ENCODE measurements at places on chromosomes 12 and 14.

GRCh38 chr12:59600171-59600570 is 4.3 kb downstream of the SLC16A7 start:
- no peak for DNase-seq
- H3K27me3 ChIP-seq: peaks cover 15% of the 10 kb centered on the region
- no peaks in the 10 kb centered on the region for H3K36me3 ChIP-seq
- no peak overlapping the region for H3K4me3 ChIP-seq
- no peak overlapping the region for H3K27ac ChIP-seq
- peaks cover 84% of the 10 kb centered on the region for H3K4me1 ChIP-seq

- DNase-seq: no peak
- no peak overlapping the region for H3K27ac ChIP-seq
- no peak overlapping the region for H3K4me3 ChIP-seq
- no peaks in the 10 kb centered on the region for H3K36me3 ChIP-seq
- peaks cover 3% of the 10 kb centered on the region for H3K27me3 ChIP-seq
Observed at GRCh38 chr12:89948271-89949175, 239.9 kb upstream of the ATP2B1 start.

GRCh38 chr14:33660248-33660647 is 290.6 kb downstream of the EGLN3 start:
- H3K27me3 ChIP-seq: peaks cover 1% of the 10 kb centered on the region
- DNase-seq: no peak
- no peaks in the 10 kb centered on the region for H3K36me3 ChIP-seq
- H3K4me1 ChIP-seq: no peaks in the 10 kb centered on the region

DNA sequence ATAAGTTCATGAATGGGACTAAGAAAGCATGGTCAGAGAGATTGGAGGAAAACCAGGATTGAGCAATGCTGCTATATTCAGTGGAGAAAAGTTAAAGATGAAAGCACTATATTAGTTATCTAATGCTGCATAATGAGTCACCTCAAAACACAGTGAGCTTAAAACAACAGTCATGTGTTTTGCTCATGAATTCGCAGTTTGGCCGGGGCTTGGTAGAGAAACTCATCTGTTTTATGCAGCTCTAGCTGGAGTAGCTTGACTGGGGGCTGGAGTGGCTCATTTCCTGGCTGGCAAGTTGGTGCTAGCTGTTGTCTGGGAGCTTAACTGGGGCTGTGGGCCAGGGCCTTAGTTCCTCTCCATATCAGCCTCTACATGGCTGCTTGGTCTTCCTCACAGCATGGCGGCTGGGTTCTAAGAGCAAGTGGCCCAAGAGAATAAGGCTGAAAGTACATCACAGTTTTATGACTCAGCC is 90.1 kb downstream of the ADCK1 start:
- peaks cover 45% of the 10 kb centered on the region for H3K36me3 ChIP-seq
- DNase-seq: no peak
- no peak overlapping the region for H3K27ac ChIP-seq
- H3K4me3 ChIP-seq: no peak overlapping the region

- H3K4me3 ChIP-seq: no peak overlapping the region
- H3K27ac ChIP-seq: no peak overlapping the region
- H3K36me3 ChIP-seq: no peaks in the 10 kb centered on the region
- H3K27me3 ChIP-seq: no peaks in the 10 kb centered on the region
- H3K4me1 ChIP-seq: no peaks in the 10 kb centered on the region
- no peak for DNase-seq
Observed at GRCh38 chr14:39841088-39841487, 408.9 kb upstream of the FBXO33 start.

DNA sequence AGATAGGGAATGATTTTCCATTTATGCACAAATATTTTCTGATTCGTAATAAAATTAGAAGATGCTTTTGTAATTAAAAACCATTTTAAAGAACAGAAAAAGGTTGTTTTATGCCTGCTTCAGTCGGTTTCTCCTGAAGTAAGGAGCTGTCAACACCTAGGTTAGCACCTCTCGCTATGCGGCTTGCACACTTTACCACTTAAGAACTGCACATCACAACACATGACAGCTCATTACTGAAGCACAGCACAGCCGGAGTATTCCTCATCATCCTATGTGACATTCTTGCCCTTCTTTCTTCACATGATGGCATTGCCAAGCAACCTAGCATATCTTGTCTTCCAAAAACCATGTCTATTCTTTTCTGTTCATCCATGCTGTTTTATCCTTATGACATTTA is 5.4 kb upstream of the WIF1 start:
- H3K36me3 ChIP-seq: no peaks in the 10 kb centered on the region
- no peak overlapping the region for H3K4me3 ChIP-seq
- no peak overlapping the region for H3K27ac ChIP-seq
- DNase-seq: no peak

DNA sequence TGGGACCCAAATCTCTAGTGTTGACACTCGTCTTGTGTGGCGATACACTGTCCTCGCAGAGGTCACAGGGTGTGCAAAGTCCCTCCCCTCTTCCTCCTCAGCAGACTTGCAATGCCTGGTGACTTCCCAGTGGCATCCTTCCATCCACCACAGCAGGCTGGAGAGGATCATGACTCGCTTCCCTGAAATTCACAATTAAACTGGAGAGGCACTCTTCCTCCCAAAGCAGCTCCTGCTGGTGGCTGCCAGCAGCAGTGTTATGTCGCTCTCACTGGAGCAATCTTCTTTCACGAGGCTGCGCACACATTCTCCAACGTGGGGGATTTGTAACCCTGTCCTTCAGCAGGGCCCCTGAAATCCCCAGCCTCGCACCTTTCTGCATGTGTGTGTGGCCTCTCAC is 145.2 kb upstream of the TMCC3 start:
- DNase-seq: no peak
- H3K36me3 ChIP-seq: no peaks in the 10 kb centered on the region
- peaks cover 2% of the 10 kb centered on the region for H3K27me3 ChIP-seq

GRCh38 chr12:113643177-113643974 is 171.7 kb upstream of the LHX5 start:
- H3K27me3 ChIP-seq: peaks cover 5% of the 10 kb centered on the region
- DNase-seq: no peak
- H3K36me3 ChIP-seq: no peaks in the 10 kb centered on the region
- no peak overlapping the region for H3K4me3 ChIP-seq
- H3K27ac ChIP-seq: no peak overlapping the region

- H3K27me3 ChIP-seq: peaks cover 18% of the 10 kb centered on the region
- H3K4me1 ChIP-seq: peaks cover 6% of the 10 kb centered on the region
- no peaks in the 10 kb centered on the region for H3K36me3 ChIP-seq
- H3K27ac ChIP-seq: no peak overlapping the region
- H3K4me3 ChIP-seq: no peak overlapping the region
Observed at GRCh38 chr14:72555609-72556000, 338.3 kb downstream of the DPF3 start.

GRCh38 chr12:77042833-77043232 is 22.5 kb downstream of the E2F7 start:
- no peaks in the 10 kb centered on the region for H3K4me1 ChIP-seq
- no peak overlapping the region for H3K4me3 ChIP-seq
- no peak for DNase-seq
- no peaks in the 10 kb centered on the region for H3K36me3 ChIP-seq

GRCh38 chr12:89574736-89575208 is 48.9 kb upstream of the POC1B start:
- H3K27ac ChIP-seq: no peak overlapping the region
- no peaks in the 10 kb centered on the region for H3K27me3 ChIP-seq
- no peak overlapping the region for H3K4me3 ChIP-seq
- DNase-seq: no peak
- no peaks in the 10 kb centered on the region for H3K36me3 ChIP-seq

DNA sequence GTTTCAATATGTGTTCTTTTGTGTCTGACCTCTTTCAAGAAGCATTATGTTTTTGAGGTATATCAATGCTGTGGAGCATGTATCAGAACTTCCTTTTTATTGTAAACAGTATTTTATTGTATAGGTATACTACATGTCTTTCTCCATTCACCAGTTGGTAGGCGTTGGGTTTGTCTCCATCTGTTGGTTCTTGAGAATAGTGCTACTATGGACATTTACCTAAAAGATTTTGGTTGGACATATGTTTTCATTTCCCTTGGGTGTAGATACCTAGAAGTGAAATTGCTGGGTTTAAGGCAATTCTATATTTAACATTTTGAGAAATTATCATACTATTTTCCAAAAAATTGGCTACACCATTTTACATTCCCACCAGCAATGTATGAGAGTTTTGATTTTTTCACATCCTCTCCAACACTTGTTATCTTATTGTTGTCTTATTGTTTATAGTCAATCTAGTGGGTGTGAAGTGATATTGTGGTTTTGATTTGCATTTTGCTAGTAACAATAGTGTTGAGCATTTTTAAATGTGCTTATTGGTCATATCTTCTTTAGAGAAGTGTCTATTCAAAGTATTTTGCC is 409.2 kb downstream of the IPO8 start:
- no peak for DNase-seq
- no peak overlapping the region for H3K27ac ChIP-seq
- H3K36me3 ChIP-seq: no peaks in the 10 kb centered on the region
- no peaks in the 10 kb centered on the region for H3K27me3 ChIP-seq
- no peak overlapping the region for H3K4me3 ChIP-seq

GRCh38 chr14:101972126-101972866 is 7.9 kb downstream of the DYNC1H1 start:
- peaks cover 63% of the 10 kb centered on the region for H3K4me1 ChIP-seq
- H3K36me3 ChIP-seq: peaks cover 6% of the 10 kb centered on the region
- no peaks in the 10 kb centered on the region for H3K27me3 ChIP-seq
- no peak for DNase-seq
